Right kidney (tissue), 9 donors: ENCODE measurements at places on chromosomes 6 and 20.

- DNase-seq = no peak
Observed at GRCh38 chr6:168049277-168049676, 29.7 kb downstream of the FRMD1 start.

DNA sequence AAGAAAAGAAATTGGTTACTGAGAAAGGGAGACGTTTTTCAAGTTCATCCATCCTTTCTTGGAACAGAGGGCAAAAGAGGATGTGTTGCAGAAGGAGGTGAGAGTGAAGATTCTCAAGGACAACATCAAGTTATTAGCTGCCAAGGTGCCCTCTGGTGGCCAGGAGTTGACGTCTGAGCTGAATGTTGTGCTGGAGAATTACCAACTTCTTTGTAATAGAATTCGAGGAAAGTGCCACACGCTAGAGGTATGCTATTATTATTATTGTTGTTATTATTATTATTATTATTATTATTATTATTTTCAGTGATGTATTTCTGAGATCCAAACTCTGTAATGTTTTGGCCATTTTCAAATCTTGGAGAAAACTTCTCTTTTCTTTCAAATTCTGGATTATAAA is 197.0 kb downstream of the UTRN start:
- DNase-seq = no peak

DNA sequence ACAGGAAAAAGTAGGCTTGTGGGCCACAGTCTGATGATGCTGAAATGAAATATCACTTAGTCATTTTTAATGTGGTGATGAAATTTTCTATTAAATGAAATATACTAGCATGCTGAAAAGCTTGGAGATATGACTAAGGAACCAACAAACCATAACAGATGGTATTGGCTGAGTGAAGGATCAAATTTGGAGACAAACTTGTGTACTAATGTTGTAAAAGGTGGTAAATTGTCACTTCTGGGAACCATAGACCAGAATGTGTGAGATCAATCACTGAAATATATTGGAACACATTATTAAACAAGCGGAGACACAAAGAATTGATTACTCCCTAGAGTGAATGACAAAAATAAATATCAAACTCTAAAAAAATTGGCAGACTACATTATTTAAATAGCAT is 232.4 kb downstream of the DOK5 start:
- no peak for DNase-seq

DNA sequence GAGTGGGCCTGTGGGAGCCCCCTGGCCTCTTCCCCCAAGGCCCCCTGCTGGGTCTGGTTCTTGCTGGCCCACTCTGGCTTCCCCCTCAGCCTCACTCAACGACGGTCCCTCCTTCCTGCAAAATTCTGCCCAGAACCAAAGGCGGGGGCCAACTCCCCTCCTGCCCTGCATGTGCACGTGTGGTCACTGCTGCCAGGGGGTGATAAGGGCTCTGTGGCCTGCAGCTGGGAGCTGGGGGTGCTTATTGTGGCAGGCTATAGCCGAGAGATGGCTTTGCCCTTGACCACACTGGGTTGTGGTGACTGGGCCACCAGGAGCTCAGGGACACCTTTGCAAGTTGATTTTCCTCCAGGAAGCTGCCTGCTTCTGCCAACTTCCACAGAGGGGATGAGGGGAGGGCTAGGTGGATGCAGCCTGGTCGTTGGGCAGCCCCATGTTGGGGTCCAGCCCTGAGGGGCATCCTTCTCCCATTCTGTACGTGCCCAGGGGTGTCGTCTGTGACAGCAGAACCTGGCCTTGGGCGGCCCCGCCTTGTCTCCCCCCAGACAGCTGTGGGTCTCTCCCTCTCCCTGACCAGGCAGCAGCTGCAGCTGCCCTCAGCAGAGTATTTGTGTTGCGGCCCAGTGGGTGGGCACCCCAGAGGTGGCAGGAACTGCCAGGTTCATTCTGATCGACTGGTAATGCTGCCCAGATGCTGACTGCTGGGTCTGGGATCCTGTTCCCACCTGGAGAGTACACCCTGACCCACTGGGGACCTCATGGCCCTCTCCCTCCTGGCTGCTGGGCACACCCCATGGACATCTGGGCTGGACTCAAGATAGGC is 5.6 kb downstream of the TCEA2 start:
- no peak for DNase-seq

DNA sequence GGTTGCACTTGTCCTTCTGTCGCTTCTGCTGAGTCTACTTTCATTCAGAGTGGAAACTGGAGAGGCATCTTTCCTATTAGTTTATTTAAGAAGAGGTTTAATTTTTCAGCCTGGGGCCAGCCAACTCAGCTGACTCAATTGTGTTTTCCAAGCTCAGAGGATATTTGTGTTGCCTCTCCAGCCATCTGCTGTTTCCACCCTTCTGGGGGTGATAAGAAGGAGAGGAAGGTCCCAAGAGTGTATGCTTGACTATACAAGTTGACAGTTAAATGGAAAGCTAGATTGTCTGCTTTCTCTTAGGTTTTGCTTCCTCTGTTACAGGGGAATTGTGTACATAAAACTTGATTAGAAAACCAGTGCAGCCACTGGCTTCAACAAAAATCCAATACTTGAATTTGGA is 3.0 kb downstream of the PSMF1 start:
- DNase-seq = no peak
